Hematopoietic multipotent progenitor cell treated with erythropoietin and hydrocortisone succinate and interleukin-3 and kit ligand, for 6 days (in vitro differentiated cells): ENCODE measurements at places on chromosomes 7 and 10.

GRCh38 chr10:133379801-133380666 is 972 bp downstream of the PAOX start:
- no peak for DNase-seq

DNA sequence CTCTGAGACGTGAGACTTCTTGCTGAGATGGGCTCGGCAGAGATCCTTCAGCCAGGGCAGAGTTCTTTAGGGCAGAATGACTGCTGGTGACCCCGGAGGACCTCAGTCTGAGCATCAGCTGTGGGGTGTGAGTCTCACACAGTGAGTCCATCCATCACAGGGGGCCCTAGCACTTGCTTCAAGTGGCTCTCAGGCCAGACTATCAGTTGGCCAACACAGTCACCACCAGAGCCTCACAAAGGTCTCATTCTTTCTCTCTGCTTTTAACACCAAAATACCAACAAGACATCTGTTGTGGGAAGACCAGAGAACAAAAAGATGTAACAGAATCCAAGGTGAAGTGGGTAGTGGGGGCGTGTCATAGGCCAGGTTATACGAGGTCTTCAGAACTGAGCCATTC is 345.6 kb upstream of the NRP1 start:
- no peak for DNase-seq

DNA sequence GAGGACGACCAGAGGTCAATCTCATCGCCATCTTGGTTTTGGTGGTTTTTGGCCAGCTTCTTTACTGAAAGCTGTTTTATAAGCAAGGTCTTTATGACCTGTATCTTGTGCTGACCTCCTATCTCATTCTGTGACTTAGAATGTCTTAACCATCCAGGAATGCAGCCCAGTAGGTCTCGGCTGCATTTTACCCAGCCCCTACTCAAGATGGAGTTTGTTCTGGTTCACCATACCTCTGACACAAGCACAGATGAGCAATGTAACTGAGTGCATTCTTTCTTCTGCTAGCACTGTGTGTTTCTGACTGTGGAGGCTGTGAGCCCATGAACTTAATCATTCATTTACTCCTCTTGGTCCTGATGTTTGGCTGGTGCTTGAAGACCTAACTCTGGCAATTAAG is 794.5 kb upstream of the CELF2 start:
- DNase-seq: no peak

- peak; percentile 57 for DNase-seq
Observed at GRCh38 chr10:16904639-16905061, 87.4 kb upstream of the RSU1 start.

DNA sequence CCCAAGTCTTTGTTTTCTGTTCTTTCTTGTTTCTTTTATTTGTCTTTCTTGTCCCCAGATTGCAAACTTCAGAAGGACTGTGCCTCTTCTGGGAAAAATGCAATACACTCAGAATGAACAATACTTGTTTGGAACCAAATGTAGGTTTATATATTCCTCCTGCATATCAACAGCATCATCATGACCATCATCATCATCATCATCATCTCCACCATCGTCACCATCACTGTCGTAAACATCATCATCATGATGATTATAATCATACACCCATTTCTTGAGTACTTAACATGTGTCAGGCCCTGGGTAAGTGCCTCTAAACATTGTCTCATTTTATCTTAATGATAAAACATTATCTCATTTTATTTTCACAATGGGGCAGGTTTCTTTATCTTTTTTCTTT is 476.8 kb downstream of the CCSER2 start:
- DNase-seq: no peak

DNA sequence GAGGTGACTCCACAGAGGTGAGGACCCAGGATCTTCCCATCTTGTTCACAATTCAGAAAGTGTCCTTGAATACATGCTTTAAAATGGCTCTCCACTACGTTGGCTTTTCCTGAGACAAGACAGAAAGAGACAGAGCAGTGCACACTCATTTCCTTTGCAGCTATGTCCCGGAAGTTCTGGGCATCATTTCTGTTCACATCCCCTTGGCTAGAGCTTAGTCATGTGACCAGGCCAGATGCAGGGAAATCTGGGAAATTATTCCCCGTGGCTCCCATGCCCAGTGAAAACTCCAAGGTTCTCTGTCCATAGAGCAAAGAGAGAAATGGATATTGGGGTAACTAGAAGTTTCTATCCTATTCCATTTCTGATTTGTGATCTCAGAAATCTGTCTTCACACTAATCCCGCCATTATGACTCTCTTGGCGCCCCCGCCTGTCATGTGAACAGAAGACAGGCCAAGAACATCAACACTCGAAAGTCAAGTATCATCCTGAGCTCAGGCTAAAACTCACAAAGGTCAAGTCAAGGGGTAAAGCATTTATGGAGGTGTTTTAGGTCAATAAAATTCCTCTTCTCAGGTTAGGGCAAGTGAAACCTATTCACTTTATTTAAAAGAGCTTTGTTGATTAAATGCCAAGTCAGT is 251.4 kb upstream of the HABP2 start:
- no peak for DNase-seq

DNA sequence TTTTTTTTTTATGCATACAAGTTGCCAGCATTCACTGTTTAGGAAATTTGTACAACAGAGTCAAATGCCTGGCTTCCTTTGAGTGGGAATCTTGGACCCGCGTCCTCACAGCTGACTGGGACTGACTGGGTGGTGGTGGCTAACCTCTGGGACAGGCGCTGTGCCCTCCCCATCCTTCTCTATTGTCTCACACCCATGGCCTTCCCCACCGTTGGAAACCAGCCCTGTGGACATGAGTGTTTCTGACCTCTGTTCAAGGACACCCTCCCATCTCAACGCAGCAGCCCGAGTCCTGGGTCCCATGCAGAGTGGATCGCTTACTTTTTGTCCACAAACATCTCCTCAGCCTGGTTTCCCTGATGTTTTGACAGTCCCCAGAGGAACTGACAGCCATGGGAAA is 125.1 kb upstream of the PPIF start:
- DNase-seq: no peak

DNA sequence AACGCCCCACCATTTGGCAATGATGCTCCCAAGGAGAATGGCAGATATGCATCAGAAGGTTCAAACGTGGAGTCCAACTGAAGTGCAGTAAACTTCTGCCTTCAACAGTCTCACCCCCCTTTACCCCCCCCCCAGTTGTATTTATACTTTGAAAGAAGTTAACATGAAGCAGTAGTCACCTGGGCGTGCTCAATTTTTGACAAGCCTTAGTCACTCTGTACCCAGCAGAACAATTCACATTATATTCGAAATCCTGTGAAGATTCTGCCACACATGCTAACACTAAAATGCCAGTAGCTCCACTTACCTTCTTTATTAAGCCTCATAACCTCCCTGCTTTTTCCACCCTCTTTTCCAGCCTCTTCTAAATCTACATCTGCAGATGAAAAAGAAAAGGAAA is 894 bp downstream of the ATXN7L1 start:
- DNase-seq: peak; percentile 9

- no peak for DNase-seq
Observed at GRCh38 chr7:56110611-56111010, 4.3 kb upstream of the CHCHD2 start.

GRCh38 chr10:127399668-127400067 is 149.4 kb upstream of the NPS start:
- DNase-seq: peak; percentile 4

GRCh38 chr7:64653721-64654401 is 12.1 kb upstream of the ZNF107 start:
- no peak for DNase-seq

GRCh38 chr10:53597835-53598251 is 825.3 kb upstream of the MBL2 start:
- DNase-seq: no peak

DNA sequence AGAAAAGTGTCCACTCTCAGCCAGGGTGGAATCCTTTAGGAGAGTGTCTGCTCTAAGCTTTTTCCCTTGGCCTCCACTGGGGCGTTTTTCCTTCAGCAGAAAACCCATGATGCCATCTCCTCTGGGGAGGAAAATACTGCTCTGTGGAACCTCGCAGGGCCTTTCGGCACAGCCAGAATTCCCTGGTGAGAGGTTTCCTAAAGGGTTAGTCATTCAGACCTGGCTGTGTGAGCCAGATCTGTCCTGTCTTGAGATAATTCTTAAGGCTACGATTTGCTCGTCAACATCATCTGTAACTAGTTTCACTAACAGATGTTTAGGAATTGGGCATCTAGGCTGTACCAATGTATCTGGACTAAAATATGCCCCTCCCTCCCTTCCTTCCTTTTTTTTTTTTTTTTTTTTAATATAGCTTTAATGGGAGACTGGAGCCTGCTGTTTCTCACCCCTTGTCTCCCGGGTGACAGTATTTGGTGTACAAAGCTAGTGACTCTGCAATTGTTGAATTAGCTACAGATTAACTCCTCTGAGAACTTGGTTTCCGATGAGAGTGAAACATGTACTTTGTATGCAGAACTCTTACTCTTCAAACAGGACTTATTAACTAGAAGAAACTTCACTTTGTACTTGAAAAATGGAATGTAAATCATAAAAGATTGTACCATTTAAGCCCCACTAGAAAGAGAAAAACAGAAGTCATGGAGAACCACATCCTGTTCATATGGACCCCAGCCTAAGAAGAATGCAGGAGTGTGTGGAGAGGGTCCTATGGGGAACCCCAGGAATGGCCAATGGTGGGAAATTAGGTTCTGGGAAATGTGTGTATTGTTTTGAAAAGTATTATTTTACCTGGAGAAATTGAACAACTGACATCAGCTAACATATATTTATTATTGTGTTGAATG is 230.9 kb downstream of the CAMK1D start:
- no peak for DNase-seq

DNA sequence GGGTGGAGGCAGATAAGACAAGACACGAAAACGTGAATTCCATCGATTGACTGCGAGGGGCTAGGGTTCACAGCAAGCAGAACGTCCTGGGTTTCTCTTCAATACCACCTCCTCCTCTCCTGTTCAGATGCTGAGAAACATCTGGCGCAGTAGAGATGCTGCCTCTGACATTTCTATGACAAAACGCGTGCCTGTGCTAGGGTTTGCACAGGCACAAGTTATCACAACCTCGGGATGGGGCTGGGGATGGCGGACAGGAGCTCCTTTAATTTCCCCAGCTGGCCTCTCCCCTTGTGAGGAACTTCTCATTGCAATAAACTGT is 99.8 kb upstream of the SVIL start:
- peak; percentile 20 for DNase-seq

- DNase-seq: peak; percentile 59
Observed at GRCh38 chr7:99975782-99976521, at the start of gene AZGP1. Gene AZGP1, minus strand, starts transcription at chr7:99976031. Its CDS starts 11 bp downstream, at chr7:99976020.

DNA sequence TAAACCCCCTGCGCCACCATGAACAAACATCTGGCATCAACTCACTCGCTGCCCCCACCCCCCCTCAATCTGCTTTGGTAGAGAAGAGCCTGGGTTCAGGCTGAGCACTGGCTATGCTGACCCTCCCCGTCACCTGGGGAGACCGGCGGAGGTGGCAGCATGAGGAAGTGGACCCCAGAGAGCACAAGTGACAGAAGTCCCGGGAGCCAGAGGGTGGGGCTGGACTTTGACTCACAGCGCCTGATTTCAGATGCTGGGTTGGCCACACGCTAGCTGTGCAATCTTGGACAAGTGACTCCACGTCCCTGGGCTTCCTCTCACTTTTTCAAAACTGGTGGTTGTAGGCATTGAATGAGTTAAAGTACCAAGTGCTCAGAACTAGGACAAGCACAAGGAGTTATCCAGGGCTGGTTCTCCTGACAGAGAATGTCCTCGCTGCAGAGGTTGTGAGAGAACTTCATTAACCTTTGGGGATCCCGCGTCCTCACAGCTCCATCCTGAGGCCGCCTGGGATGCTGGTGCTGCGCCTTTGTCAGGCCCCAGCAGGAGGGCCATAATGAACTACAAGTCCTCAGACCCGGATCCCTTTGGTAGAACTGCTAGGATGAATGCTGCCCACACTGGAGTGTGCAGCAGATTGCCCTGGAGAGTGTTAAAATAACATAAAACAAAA is 48.8 kb upstream of the RASGEF1A start:
- DNase-seq: no peak

DNA sequence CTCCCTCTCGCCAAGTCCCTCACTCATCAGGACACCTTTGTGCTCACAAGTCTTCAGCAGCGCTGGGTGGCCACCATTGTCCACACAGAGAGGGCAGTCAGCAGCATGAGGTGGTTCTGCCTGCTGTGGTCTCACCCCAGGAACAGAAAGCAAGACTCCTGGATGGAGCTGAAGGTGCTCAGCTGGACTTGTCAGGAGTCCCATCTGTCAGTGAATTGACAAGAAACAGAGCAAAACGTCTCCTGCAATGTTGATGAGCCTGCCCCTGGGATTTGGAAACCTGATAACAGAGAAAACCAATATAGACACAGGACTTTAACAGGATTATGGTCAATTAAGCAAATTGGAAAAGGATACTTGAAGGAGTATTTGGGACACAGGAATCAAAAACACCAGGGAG is 122.2 kb upstream of the PRSS58 start:
- DNase-seq: no peak

DNA sequence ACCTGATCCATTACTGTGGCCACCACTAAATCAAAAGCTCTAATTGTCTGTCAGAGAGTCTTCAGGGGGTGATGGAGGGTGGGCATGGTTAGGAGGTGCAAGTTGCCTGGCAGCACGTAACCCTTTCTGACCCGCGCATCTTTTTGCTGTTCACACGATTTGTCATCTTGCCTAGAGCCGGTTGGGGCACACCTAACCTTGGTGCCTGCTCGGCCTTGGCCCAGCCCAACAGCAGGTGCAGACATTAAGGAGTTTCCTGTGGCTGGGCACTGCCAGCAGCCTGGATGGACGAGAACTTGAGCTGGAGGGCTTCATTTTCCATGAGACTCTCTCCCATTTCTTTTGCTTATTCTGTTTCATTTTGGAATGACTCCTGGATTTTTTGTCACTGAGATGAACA is 41.0 kb upstream of the PTF1A start:
- DNase-seq: no peak

DNA sequence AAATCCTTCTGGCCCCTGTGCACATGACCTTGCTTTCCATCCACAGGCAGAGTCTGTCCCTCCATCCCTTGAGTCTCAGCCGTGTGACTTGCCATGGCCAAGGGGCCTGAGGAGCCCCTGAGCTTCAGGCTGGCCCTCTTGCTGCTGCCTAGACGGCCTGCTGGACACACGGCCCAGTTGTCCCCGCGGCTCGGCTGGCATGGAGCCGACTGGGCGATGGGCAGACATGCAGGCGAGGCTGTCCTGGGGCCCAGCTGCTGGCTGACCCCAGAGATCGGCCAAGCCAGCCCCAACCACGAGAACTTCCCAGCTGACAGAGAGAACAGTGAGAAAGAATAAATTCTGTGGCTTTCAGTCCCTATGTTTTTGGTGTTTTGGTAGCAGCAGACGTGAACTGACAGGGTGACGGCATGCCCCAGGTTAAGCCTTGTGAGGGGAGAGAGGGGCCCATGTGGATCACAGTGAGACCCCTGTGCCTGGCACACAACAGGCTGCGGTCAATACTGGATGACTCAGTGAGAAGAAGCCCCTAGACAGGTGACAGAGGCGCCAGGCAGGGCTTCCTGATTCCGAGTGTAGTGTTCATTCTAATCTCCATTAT is 11.7 kb downstream of the PRKAG2 start:
- no peak for DNase-seq
